WTC11 (cell line): ENCODE measurements at places on chromosomes 2 and 18.

GRCh38 chr18:2654928-2655177, 673 bp upstream of the SMCHD1 start:
- no peak overlapping the region for H3K27ac ChIP-seq
- peaks cover 32% of the 10 kb centered on the region for H3K4me1 ChIP-seq
- no peak for DNase-seq
- peaks cover 60% of the 10 kb centered on the region for H3K27me3 ChIP-seq
- peak overlapping the region; percentile 86 for H3K4me3 ChIP-seq
- no peaks in the 10 kb centered on the region for H3K36me3 ChIP-seq

- H3K36me3 ChIP-seq = no peaks in the 10 kb centered on the region
- peaks cover 55% of the 10 kb centered on the region for H3K27me3 ChIP-seq
- no peak overlapping the region for H3K27ac ChIP-seq
Measured at GRCh38 chr2:70936165-70936978, 672 bp downstream of the ATP6V1B1 start.

- H3K4me1 ChIP-seq = no peaks in the 10 kb centered on the region
- H3K4me3 ChIP-seq = no peak overlapping the region
- peaks cover 15% of the 10 kb centered on the region for H3K36me3 ChIP-seq
- H3K27me3 ChIP-seq = peaks cover 2% of the 10 kb centered on the region; the same call in 1 of the 2 replicates
- no peak for DNase-seq
Measured at GRCh38 chr2:240123821-240124650, 12.1 kb downstream of the COPS9 start.

GRCh38 chr2:239215136-239215925, 185.5 kb downstream of the HDAC4 start:
- no peaks in the 10 kb centered on the region for H3K27me3 ChIP-seq
- H3K4me1 ChIP-seq = peaks cover 48% of the 10 kb centered on the region
- DNase-seq = no peak
- peak overlapping the region; percentile 60 for H3K27ac ChIP-seq

DNA sequence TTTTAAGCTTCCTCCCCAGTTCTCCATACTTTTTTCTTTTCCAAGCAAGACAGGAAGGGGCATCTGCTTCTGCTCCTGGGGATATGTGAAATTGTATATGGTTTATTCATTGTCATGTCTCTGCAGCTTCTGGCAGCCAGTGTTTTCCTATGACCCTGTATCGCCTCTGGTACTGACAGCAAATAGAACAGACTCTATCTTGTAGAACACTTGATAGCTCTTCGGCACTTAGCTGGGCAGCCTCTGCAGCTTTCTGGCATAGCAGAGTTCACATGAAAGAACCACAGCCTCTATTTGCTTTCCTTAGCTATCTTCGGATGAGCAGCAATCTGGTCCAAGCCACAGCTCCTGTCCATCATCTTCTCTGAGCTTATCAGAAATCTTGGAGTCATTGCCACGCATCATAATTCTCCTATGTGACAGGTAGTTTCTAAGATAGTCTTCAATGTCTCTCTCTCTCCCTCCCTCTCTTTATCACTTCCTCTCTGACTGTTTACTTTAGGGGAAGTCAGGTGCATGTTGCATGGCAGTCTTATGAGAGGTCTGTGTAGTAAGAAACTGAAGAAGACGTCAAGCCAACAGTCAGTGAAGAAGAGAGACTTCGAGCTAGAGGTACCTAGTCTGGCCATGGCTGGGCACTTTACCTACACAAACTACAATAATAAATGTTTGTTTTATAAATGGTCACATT, 627.7 kb upstream of the CDH2 start:
- no peak overlapping the region for H3K27ac ChIP-seq
- H3K36me3 ChIP-seq = peaks cover 6% of the 10 kb centered on the region
- no peak overlapping the region for H3K4me3 ChIP-seq
- no peaks in the 10 kb centered on the region for H3K27me3 ChIP-seq
- no peak for DNase-seq
- H3K4me1 ChIP-seq = peaks cover 9% of the 10 kb centered on the region; the same call in 1 of the 2 replicates
